ENCODE measurements at places on chromosomes 2 and 18. TPM values are rescaled to one million over a fixed set of nuclear protein-coding genes. Genes with fewer than 3 reads are reported as not detected.

Gene TLX2
- not detected for polyA plus RNA-seq

GRCh38 chr2:225494100-225494459, 94.6 kb downstream of the NYAP2 start:
- DNase-seq: no peak

DNA sequence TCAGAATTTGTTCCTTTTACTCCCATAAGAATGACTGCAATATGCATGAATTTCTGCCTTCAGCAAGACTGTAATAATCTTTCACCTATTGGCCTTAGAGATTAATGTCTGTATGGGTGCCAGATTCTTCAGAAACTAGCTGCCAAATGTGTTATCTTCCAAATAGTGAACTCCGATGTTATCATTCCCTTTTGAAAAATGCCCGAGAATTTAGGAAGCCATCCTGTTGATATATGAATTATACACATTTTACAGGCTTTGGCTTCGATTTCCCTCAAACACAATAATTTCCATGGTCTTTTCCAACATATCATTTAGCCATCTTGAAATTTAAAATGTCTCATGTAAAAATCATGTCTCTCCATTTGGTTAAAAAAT, 101.5 kb downstream of the ZNF521 start:
- DNase-seq: no peak

GRCh38 chr2:98637401-98638147, 29.2 kb downstream of the UNC50 start:
- DNase-seq: no peak

- no peak for DNase-seq
Measured at GRCh38 chr2:43905871-43906270, 67.1 kb downstream of the ABCG8 start.

- no peak for DNase-seq
Measured at GRCh38 chr2:143903172-143903856, 616.6 kb downstream of the ZEB2 start.

Gene MFSD2B
- polyA plus RNA-seq: not detected

Gene ELOA2
- not detected for polyA plus RNA-seq

GRCh38 chr2:171402906-171403580, 30.7 kb downstream of the METTL8 start:
- no peak for DNase-seq

DNA sequence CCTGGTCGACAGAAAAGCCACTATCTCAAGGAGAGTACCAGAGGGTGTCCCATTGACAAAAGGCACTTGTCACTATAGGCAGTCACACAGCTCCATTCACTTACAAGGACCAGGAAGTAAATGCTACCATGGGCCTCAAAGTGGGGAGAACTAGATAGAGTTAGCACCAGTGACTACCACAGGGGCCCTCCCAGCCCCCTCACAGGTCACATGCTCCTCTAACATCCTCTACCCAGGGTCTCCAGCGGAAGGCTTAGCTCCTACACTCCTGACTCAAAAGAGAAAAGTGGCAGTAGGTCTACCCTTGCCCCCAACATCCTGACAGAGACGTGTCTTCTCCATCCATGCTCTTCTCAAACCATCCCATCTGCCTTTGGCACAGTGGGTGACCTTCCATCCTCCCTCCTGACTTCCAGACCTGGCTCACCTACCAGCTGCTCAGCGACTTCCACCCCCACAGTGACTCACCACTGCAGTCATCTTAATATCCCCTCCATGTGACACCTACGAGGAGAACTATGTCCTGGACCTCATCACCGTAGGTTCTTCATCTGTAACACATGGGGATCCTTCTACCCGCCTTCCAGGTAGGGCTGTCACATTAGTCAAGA, 5.6 kb upstream of the DNMT3A start:
- DNase-seq: no peak

DNA sequence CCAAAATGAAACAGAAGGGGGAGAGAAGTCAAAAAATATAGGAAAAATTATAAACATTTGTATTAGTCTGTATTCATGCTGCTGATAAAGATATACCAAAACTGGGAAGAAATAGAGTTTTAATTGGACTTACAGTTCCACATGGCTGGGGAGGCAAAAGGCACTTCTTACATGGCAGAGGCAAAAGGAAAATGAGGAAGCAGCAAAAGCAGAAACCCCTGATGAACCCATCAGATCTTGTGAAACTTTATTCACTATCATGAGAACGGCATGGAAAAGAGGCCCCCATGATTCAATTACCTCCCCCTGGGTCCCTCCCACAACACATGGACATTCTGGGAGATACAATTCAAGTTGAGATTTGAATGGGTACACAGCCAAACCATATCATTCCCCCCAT, 79.1 kb downstream of the ZRANB3 start:
- no peak for DNase-seq

- no peak for DNase-seq
Measured at GRCh38 chr2:105789745-105790460, 45.2 kb downstream of the NCK2 start.

Gene POTEJ
- polyA plus RNA-seq: not detected

Gene EVA1A
- polyA plus RNA-seq: 32.4 TPM

DNA sequence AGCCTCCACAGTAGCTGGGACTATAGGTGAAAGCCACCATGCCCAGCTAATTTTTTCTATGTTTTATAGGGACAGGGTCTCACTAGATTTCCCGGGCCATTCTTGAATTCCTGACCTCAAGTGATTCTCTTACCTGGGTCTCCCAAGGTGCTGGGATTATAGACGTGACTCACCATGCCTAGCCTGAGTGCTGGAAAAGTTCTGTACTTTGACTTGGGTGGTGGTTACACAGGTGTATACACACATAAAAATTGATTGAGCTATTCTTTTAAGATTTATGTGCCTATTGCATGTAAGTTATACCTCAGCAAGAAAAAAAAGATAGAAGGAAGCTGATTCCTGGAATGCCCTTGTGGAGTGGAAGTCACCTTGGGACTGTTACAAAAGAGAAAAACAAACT, 34.8 kb upstream of the KCNF1 start:
- DNase-seq: no peak

- DNase-seq: no peak
Measured at GRCh38 chr2:230220347-230220969, 674 bp upstream of the SP110 start.

GRCh38 chr2:5365871-5366461, 326.2 kb upstream of the SOX11 start:
- DNase-seq: peak; percentile 86

Gene ITGB6
- 13.4 TPM for polyA plus RNA-seq

GRCh38 chr18:13661051-13661778, 65.1 kb downstream of the FAM210A start:
- no peak for DNase-seq

Gene VAMP5
- polyA plus RNA-seq: 145 TPM

DNA sequence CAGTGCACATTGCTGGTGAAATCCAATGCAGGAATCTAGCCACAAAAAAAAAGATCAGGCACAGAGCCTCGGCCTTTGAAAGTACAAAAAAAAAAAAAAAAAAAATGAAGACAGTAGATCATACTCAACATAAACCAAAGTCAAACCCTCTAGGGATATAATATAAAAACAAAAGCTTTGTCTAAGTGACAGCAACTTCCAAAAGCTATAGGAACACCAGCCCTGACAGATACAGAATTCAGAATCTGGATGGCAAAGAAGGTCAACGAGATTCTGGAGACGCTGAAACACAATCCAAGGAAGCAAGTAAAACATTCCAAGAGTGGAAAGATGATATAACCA, 54.0 kb upstream of the SCN1A start:
- no peak for DNase-seq

DNA sequence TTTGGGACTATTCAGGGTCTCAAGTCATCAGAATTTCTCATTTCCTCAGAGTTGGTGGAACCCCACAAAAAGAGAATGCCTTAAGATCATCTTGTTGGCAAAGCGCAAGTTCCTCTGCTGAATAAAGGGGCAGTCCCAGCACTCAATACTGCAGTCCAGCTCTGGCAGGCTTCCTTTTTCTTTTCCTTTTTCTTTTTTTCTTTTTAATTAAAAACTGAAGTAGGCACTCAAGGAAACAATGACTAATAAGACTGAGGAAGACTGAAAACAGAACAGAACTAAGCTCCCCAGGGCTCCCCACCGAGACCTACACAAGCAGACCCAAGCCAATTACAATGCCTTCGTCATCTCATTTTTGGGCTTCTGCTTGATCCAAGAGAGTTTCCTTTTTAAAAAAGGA, 82.0 kb downstream of the STK39 start:
- no peak for DNase-seq

Gene C18orf63
- polyA plus RNA-seq: not detected

Measured in kidney (tissue), 22 donors.